Chondrocyte (in vitro differentiated cells): ENCODE measurements at places on chromosomes 7 and 10. TPM values are rescaled to one million over a fixed set of nuclear protein-coding genes. Genes with fewer than 3 reads are reported as not detected.
A peak's percentile ranks its signal among the peaks of the same experiment; 100 is the strongest.

CCNJ gene
- total RNA-seq = 7.6 to 8.8 TPM (median 7.8 TPM) in 3 replicates

BPGM gene
- total RNA-seq = 26.1 to 29.6 TPM (median 29.5 TPM) in 3 replicates

DNA sequence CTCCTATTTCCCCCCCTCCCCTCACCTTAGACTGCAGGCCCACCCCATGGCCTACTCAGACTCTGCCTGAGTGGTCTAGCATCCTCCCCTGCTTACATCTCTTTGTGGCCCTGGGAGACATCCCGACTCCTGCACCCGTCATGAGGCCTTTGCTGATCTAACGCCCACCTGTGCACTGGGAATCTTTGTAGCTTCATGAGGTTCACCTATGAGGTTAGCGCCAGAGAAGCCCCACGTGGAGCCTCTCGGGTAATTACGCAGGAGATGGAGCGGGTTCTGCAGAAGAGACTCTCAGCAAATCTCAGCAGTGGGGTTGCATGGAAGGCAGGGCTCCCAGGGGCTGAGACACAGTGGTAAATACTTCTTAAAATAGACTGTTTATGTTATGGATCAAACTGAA, 43.5 kb upstream of the HSPA12A start:
- peak; percentile 57 for DNase-seq

GRCh38 chr7:136148920-136149319, 171.8 kb upstream of the MTPN start:
- DNase-seq = no peak

DNA sequence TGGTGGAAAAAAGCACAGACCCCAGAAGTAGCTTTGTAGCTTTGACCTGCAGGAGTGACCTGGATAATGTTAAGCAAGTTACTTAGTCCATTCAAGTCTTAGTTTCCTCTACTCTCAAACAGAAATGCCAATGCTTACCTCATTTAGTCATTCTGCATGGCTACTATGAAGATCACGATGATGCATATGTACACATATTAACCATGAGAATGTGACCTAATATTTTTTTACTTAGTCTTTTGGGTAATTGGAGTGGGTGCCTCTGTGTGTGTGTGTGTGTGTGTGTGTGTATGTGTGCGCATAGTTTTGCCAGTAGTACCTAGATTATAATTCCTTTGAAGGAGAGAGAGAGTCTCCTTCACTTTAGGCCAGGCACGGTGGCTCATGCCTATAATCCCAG, 95.8 kb downstream of the NRP1 start:
- no peak for DNase-seq
